ENCODE measurements at places on chromosomes 11 and 22.

GRCh38 chr11:134677397-134677822 lies 265.4 kb upstream of the B3GAT1 start:
- no peak for DNase-seq

DNA sequence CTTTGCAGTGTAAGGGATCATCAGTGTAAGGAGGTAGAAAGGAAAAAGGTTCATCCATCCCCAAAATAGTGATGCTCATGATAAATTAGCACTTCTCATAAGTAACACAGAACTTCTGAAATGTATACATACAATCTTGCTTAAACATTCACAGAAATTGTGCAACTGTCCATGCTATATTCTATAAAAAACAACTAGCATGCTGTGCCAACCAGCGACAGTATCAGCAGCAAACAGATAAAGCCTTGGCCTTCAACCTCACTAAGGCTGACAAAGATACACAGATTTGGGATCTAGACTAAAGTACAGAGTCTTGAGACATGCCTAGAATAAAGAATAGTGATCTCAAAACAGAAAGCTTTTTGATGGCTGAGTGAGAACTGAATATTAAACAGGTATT lies 74.1 kb upstream of the CHRM4 start:
- DNase-seq, result no peak

- no peak for DNase-seq
Measured at GRCh38 chr22:28892175-28892731, 8.9 kb downstream of the ZNRF3 start.

DNA sequence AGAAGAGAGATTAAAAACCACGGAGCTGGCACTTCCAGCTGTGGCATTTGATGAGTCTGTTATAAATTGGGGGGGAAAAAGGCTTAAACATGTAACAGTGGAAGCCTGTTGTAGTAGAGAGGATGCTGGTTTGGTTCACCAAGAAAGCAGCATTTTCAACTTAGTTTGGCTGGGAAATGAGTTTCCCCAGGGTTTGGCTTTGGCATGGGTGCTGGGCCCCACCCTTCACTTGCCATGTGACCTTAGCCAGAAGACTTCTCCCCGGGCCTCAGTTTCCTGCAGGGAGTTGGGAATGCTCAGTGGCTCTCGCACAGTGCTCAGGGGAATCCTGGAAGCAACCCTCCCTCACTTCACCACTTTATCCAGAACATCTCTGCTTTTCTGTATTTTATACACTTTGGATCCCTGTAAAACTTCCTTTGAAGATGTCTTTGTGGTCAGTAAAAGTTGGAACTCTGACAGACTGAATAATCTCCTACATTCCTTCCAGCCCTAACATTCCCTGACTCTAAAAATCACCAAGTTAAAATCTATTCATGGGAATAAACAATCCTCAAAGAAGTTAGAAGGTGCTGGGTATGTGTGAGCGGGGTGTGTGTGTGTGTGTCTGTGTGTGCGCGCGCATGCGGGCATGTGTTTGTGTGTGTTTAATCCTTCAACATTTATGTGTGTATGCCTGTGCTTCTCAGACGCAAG lies 166.0 kb downstream of the TENM4 start:
- no peak for DNase-seq

DNA sequence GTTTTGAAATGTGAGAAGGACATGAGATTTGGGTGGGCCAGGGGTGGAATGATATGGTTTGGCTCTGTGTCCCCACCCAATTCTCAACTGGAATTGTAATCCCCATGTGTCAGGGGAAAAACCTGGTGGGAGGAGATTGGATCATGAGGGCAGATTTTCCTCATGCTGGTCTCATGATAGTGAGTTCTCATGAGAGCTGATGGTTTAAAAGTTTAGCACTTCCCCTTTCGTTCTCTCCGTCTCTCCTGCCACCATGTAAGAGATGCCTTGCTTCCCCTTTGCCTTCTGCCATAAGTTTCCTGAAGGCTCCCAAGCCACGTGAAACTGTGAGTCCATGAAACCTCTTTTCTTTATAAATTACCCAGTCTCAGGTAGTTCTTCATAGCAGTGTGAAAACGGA lies 113.5 kb downstream of the FCHSD2 start:
- no peak for DNase-seq
